CD8-positive, alpha-beta memory T cell (primary cell): ENCODE measurements at places on chromosomes 2 and 18. TPM values are rescaled to one million over a fixed set of nuclear protein-coding genes. Genes with fewer than 3 reads are reported as not detected.

GRCh38 chr2:197954328-197954727 lies 149.9 kb downstream of the PLCL1 start:
- no peak for DNase-seq
- H3K27ac ChIP-seq = no peak overlapping the region
- H3K36me3 ChIP-seq = no peaks in the 10 kb centered on the region
- peaks cover 12% of the 10 kb centered on the region for H3K4me1 ChIP-seq

DNA sequence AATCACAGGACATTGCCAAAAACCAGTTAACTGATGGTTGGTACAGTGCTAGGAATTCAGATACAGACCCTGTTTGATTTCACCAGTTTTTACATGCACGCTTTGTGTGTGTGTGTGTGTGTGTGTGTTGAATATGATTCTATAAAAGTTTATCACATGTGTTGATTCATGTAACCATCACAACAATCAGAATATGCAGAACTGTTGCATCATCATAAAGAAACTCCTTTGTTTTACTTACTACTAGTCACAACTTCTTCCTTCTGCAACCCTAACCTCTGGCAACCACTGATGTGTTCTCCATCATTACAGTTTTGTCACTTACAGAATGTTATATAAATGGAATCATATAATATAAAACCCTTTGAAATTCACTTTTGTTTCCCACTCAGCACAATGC lies 144.8 kb upstream of the CYP26B1 start:
- no peak for DNase-seq
- H3K4me3 ChIP-seq = no peak overlapping the region
- no peaks in the 10 kb centered on the region for H3K27me3 ChIP-seq
- no peaks in the 10 kb centered on the region for H3K4me1 ChIP-seq

- H3K27me3 ChIP-seq = no peaks in the 10 kb centered on the region
- no peaks in the 10 kb centered on the region for H3K36me3 ChIP-seq
- H3K4me1 ChIP-seq = peaks cover 10% of the 10 kb centered on the region
- H3K27ac ChIP-seq = no peak overlapping the region
These were observed 4.9 kb downstream of the GPR17 start for GRCh38 chr2:127650785-127651380.

DNA sequence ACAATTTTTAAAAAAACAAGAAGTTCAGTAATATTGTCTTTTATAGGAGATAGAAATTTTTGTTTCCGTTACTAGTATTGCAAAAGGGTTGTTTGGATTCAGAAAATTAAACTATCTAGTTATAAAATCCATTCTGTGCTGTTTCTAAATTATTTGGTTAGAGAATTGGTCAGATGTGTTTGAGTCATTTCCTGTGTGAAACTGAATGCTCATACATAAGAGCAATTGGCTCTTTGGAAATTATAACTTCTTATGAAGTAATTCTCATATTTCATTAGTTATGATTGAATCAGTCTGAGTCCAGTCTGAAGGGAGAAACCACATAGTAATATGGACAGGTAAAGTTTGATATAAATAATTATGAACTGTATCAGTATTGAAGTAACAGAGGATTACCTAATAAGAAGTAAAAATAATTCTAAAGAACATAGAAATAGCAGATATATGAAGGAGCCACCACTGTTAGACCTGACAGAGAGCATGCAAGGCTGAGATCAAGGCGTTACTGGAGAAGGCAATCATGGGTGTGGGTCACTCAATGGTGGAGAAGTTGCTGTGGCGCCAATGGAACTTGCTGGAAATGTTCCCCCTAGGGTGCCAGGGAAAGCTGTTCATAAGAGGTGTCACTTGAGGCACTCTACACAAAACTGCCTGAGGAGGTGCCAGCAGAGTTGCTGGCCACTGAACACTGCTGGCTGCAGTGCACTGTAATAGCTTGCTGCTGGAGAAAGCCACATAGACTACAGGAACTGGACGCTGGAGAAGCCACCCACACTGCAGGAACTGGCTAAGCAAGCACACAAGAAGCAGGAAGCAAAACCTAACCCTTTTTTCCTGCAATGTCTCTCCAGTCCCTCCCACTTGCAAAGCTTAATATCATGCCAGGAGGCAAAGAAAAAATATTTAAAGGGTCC lies 18.0 kb upstream of the FAP start:
- H3K27ac ChIP-seq = no peak overlapping the region
- peaks cover 5% of the 10 kb centered on the region for H3K36me3 ChIP-seq
- H3K27me3 ChIP-seq = no peaks in the 10 kb centered on the region

GRCh38 chr2:127792805-127793204 lies 18.2 kb downstream of the WDR33 start:
- H3K4me3 ChIP-seq = no peak overlapping the region
- no peaks in the 10 kb centered on the region for H3K36me3 ChIP-seq
- peaks cover 23% of the 10 kb centered on the region for H3K4me1 ChIP-seq
- no peaks in the 10 kb centered on the region for H3K27me3 ChIP-seq
- H3K27ac ChIP-seq = no peak overlapping the region
- no peak for DNase-seq

DNA sequence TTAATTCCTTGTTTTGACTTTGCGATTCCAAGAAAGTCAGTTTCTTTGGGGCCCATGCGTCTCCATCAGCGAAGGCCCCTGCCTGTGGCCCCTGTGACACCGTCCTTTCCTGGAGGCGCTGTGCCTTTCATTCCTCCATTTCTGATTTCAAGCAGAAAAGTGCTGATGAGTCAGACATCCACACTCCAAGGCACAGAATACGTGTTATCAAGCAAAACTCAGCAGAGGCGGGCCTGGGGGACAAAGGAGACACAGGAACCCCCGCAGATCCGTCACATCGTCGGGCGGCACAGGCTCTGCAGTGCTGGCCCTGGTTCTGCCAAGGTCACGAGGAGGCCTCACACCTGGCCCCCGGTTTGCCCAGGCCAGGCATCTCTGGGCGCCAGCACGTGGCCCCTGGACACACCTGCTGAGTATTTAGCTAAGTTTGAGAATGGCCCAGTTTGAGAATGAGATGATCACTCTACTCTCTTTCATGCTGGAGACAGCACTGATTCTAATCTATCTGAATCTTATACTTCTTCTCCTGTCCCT lies 7.2 kb upstream of the SALL3 start:
- DNase-seq = no peak
- H3K27me3 ChIP-seq = peaks cover 23% of the 10 kb centered on the region
- no peaks in the 10 kb centered on the region for H3K36me3 ChIP-seq
- no peaks in the 10 kb centered on the region for H3K4me1 ChIP-seq
- no peak overlapping the region for H3K4me3 ChIP-seq

COLEC11 gene
- total RNA-seq = 0.24 TPM

TMX3 gene
- 39.6 TPM for total RNA-seq

AFF3 gene
- 0.53 TPM for total RNA-seq

GRCh38 chr2:221380062-221380461 lies 192.0 kb downstream of the EPHA4 start:
- H3K27me3 ChIP-seq = no peaks in the 10 kb centered on the region
- no peaks in the 10 kb centered on the region for H3K36me3 ChIP-seq
- no peak for DNase-seq
- H3K27ac ChIP-seq = no peak overlapping the region
- no peak overlapping the region for H3K4me3 ChIP-seq
- no peaks in the 10 kb centered on the region for H3K4me1 ChIP-seq
